Thoracic aorta (tissue), 2 donors: ENCODE measurements at places on chromosomes 2 and 18.

GRCh38 chr2:144414324-144414845 is 105.5 kb downstream of the ZEB2 start:
- DNase-seq: no peak

GRCh38 chr2:24617424-24617823 is 126.4 kb downstream of the NCOA1 start:
- no peak for DNase-seq

DNA sequence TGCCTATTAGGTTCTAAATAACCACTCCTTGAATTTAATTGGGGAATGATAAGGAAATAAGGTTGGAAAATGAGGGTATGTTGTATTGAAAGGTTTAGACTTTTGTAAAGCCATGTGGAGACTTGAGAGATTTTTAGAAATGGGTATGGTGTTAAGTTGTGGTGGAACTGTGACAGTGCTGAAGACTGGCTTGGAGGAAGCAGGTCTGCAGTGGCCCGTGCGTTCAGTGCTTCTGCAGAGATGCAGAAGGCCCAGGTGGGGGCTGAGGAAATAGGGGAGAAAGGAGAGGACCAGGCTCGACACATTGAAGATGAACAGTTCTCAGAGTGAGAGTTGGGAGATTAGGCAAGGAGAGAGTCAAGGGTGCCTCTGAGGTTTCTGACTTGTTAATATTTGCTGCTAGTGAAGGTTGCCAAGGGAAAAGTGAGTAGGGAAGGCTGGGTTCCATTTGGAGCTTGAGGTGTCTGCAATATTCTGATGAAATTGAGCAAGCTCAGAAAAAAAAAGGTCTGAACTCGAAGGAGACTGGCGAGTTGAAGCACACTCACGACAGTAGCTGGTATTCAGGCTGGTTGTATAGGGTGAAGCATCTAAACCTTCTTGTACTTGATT is 25.5 kb upstream of the SAG start:
- no peak for DNase-seq

GRCh38 chr2:141611176-141611571 is 519.6 kb downstream of the LRP1B start:
- no peak for DNase-seq

DNA sequence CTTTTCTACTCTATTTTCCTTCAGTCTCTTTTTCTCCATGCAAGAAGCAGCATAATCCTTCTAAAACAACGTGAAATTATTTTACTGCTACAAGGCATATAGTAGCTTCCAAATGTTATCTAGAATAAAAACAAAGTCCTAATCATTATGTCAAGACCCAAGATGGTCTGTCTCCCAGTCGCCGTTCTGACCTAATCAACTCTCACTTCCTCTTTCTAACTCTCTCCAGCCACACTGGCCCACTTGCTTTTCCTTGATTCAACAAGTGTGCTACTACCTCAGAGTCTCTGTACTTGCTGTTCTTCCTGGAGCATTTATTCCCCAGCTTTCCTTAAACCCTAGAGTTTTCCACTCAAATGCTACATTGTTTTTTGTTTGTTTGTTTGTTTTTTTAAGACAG is 1491.2 kb downstream of the LRP1B start:
- DNase-seq: no peak

- DNase-seq: no peak
Observed at GRCh38 chr2:160271171-160272086, 71.4 kb upstream of the ITGB6 start.
